ENCODE measurements at places on chromosomes 5 and 9. TPM values are rescaled to one million over a fixed set of nuclear protein-coding genes. Genes with fewer than 3 reads are reported as not detected.

GRCh38 chr5:121940617-121941140, 21.1 kb upstream of the SRFBP1 start:
- no peak for DNase-seq

DNA sequence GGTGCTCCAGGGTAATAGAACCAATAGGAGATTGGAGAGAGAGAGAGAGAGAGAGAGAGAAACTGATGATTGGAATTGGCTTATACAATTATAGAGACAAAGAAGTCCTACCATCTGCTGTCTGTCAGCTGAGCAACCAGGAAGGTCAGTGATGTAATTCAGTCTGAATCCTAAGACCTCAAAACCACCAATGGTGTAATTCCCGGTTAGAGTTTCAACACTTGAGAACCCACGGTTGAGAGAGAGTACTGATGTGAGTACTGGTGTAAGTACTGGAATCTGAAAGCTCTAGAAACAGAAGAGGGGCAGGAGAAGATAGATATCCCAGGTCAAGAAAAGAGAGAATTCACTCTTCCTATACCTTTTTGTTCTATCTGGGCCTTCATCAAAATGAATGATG, 775.8 kb downstream of the EFNA5 start:
- DNase-seq, result no peak

- no peak for DNase-seq
These were observed 81.2 kb upstream of the MIER3 start for GRCh38 chr5:57033103-57033502.

- no peak for DNase-seq
These were observed 986.9 kb upstream of the ARRDC3 start for GRCh38 chr5:92370032-92370431.

DNA sequence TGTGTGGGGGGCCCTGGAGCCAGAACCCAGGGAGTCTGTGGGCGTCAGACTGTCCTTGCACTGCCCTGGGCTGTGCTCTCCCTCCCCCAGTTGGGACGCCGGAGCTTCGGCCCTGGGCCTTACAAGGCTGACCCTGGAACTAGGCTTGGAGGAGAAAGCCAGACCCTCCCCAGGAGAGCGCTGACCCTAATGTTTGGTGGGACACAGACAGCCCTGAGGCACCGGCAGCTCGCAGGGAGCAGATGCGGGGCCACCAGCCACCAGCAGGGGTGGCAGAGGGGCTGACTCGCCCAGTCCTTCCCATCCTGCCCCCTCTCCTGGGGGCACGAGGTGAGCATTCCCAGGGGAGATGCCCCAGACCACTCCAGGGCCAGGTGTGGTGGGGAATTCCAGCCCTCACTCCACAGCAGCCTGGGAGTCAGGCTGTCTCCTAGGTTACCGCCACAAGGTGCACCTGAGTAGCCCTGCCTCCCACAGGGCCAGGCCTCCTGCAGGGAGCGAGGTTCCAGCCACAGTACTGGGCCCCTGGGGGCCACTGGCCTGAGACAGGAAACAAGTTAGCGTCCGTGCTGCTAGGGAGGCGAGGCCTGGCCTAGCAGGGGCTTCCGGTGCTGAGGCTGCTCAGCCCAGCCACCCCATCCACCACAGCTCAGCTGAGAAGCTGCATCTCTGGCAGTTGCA, 134.6 kb downstream of the OLFM1 start:
- no peak for DNase-seq

The LCN10 gene
- total RNA-seq, result not detected
